NCI-H1694 treated with DMSO at 0.1 percent for 48 hours (cell line): ENCODE measurements at places on chromosomes 2 and 18.

DNA sequence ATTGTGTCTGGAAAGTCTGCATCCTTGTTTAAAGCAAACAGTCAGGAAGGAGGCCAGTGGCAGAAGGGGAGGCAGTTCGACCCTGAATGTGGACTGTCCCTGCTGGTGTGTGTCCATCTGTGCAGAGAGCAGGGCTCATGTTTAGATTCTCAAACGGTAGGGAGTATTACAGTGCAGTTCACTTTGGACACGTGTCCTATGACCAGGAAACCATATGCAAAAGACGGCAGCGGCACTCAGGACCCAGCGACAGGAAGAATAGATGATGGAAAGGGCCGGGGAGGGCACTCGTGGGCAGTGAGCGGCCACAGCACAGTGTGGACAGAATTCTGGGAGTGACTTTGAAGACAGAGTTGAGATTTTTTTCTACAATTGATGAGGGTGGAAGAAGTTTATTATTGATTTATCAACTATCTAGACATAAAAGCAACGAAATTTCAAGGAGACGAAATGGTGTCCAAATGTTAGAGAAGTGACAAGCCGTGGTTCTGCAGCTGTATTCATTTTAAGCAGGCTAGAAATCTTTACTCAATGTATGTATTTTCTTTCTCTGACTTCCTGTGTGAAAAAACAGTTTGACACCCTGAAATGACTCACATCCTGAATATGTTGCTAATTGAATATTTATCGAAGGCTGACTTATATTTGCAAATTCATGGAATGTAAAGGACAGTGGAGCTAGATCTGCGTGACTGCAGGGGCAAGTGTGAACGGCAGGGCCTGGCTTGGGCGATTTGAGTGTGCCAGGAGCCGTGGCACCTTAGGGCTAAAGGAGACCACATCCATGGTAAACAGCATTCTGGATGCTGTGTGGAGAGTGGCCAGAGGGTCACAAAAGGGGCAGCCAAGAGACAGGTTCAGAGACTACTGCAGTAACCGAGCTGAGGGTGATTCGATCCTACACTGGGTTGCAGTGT lies 214.2 kb downstream of the PTGR3 start:
- no peak for DNase-seq

DNA sequence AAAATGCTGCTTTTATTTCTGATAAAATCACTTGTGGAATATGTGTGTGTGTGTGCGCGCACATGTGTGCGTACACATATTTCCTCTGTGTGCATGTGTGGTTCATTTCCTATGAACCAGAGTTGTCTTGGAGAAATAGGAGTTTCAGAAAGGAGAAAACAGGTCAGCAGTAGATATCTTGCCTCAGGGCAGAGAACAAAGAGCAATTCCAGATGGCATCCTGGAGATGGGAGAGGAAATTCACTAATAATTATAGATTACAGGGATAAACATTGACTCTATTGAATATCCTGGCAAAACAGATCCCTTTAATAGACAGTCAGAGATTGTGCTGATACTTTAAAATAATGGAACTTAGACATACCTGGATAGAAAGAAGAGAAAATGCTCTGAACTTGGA lies 298.0 kb downstream of the TRIB2 start:
- no peak for DNase-seq

GRCh38 chr2:145023334-145023934 lies 503.5 kb upstream of the ZEB2 start:
- no peak for DNase-seq

GRCh38 chr2:1550658-1551316 lies 137.5 kb downstream of the TPO start:
- DNase-seq, result peak; percentile 14

DNA sequence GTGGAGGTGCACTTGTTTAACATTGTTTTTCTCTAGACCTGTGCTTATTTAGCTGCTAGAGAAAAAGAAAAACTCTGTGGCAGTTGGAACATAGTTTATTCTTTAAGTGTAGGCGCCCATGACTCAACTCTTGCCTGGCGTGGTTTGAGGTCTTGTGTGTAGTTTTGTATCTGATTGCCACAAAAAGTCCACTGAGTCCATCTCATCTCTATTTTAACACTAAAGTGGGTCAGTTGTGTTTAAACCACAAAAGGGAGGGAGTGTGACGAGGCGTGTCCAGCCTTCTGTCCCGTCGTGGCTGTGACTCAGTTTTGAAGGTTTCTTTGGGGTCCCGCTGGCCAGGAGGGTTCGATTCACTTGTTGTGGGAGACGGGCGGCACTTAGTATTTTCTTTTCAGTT lies 15.3 kb upstream of the UGT1A9 start:
- no peak for DNase-seq

DNA sequence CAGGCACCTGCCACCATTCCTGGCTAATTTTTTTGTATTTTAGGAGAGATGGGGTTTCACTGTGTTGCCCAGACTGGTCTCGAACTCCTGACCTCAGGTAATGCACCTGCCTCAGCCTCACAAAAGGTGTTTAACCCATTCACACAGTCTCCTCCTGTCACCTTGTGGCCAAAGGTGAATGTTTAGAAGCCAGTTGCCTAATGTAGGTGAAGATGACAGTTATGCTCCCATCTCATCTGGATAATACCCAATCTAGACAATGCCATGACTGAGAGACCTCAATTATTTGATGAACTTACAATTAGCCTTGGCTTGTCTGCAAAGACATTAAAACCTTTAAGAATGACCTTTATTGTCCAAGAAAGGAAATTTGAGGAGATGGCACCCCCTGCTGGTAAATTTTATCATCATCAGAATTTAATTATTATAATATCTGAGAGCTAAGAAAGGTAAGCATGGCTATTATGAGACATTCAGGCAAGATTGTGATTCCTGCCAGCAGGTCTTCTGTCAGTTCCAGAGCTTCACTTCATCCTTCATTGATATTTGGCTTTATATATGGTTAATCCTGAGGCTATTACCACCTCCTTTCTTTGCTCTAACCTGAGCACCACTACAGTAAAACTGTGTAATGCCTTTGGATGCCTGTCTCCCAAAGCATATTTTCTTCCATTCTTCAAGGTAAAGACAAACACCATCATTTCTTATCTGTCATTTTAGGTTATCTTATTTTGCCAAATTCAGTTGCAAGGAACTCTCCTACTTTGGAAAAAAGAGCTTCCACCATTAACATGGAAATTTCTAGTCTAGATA lies 117.6 kb downstream of the FAM124B start:
- DNase-seq, result peak; percentile 46

DNA sequence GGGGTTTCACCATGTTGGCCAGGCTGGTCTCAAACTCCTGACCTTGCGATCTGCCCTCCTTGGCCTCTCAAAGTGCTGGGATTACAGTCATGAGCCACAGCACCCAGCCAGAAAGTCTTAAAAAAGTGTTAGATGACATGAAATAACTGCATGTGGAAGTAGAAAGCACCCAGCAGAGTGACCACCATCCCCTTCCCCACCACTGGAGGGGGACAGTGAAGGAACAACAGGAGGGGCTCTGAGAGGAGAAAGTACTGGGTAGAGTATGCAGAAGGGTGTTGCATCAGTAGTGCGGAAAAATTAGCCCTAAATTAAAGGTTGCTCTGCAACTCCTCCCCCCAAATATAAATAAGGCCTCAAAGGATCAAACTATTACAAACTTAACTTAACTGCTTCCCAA lies 230.5 kb downstream of the ZNF521 start:
- DNase-seq, result no peak

DNA sequence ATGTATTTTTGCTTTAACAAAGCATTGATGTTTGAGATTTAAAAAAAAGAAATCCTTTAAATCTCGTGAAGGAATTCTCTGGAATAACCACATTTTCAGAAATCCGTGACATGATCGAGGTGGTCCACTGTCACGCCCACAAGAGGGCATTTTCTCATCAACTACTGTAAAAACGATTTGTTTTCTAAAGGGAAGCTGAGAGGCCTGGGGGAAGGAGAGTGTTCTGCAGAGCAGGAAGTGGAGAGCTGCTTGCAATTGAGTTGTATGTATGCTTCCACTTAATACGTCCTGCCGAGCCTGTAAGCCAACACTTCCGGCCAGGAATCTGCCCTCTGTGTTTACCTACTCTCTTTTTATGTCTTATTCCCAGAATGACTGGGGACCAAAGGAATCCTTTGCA lies 19.4 kb downstream of the KLHL29 start:
- DNase-seq, result peak; percentile 83

DNA sequence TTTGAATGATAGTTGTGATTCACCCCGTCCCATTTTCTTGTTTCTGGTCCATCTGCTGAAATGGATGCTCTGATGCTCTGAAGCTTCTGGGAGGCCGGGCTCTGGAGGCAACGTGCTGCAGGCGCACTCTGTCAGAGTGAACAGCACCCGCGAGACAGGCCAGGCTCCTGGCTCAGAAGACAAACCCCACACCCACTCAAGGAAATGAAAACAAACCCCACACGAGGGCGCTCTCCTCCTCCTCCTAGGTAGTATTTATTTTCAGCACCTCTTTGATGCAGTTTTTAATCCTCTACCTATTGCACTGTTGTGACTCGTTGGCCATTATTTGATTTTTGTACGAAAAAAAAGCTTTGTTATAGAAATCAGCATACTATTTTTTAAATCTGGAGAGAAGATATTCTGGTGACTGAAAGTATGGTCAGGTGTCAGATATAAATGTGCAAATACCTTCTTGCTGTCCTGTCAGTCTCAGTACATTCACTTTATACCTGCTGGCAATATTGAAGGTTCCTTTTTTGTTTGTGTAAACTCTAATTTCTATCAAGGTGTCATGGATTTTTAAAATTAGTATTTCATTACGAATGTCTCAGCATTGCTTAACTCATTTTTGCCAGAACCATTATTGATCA lies 10.3 kb upstream of the CHST10 start:
- DNase-seq, result peak; percentile 37

DNA sequence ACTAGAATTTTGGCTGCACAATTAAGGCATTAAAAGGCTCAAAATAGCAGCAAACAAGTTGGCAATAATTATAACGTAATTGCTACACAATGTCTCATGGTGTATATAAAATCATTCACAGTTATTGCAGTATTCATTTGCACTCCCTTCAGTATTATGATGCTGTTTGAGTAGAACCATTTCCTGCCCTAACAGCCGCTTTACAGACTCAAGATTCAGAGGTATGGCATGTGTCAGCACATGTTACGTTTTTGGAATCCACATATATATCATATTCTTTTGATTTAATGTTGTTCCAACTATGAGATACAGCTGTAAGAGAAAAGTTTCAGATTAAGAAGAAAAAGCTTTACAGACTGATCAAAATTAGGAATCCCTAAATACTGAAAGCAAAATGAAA lies 56.3 kb upstream of the NCKAP5 start:
- DNase-seq, result no peak

DNA sequence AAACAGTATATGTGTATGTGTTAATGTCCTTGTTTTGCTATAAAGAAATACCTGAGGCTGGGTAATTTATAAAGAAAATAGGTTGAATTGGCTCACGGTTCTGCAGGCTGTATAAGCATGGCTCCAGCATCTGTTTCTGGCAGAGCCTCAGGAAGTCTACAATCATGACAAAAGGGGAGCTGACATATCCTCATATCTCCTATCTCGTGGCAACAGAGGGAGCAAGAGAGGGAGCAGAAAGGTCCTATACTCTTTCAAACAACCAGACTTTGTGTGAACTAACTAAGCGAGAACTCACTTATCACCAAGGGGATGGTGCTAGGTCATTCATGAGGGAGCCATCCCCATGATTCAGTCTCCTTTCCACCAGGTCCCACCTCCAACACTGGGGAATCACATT lies 13.0 kb downstream of the CALCRL start:
- no peak for DNase-seq

- DNase-seq, result no peak
Measured at GRCh38 chr2:107810734-107811133, 16.0 kb upstream of the RGPD4 start.

GRCh38 chr2:147696426-147696825 lies 148.4 kb upstream of the ACVR2A start:
- no peak for DNase-seq

GRCh38 chr2:222054813-222055212 lies 244.0 kb downstream of the PAX3 start:
- DNase-seq, result no peak

- DNase-seq, result no peak
Measured at GRCh38 chr2:205405194-205405593, 277.1 kb upstream of the NRP2 start.

DNA sequence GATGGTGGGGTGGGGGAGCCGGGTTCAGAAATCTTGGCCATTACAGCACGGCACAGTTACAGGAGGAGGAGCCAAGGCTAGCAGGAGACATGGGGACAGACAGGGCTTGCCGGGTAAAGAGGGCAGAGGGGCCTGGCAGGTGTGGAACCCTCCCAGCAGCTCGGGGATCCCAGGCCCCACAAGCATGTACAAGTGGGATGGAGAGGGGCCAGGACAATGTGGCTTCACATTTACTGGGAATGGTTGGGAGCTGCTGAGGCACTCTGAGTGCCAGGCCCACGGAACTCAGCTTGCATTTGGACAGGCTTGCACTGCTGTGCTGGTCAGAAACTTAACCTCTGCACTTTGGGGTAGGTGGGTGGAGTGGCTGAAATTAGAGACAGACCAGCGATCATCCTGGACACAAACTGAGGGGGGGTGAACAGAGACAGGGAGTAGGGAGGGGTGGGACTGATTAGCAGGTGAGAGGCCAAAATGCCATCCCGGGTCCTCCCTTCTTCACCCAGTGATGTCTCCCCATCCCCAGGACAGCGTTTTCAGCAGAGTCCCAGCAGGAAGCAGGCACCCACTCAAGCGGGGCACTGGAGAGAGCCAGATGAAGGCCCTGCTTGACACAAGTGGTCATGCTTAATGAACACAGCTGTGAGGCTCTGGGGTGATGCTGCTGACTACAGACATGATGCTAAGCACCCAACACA lies 9.6 kb downstream of the PER2 start:
- no peak for DNase-seq

DNA sequence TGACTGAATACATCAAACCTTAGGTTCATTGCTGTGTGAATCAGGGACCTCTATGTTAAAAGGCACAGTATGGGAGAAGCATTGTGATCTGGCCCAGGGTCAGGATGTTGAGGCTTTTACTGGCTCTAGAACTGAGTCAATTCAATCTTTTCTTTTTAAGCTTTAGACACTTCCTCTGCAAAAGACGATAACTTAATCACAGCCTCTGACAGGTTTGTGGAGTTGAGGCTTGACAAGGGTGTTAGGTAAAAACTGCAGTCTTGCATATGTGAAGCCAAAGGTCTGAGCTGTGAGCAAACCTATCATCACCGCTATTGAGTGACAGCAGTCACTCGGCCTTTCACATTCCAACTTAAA lies 17.3 kb upstream of the ARHGAP25 start:
- DNase-seq, result no peak

- no peak for DNase-seq
Measured at GRCh38 chr2:221981912-221982470, 316.8 kb downstream of the PAX3 start.
